Caco-2 (cell line): ENCODE measurements at places on chromosomes 6 and 20.

DNA sequence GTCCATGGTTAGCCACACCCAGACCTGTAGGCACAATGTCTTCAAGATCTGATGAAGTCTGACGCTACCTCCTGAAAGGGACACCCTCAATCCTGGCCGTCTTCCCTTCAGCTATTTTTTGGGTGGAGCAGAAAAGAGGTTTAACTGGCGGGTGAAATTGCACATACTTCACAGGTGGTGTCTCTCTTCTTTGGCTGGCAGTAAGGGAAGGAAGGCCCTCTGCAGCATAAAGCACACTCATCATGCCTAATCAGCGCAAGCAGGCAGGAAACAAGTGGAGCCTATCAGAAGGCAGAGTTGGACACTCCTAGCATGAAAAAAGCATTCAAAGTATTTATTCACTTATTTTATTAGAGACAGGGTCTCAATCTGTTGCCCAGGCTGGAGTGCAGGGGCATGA, 32.9 kb downstream of the PNLDC1 start:
- DNase-seq = peak; percentile 7

DNA sequence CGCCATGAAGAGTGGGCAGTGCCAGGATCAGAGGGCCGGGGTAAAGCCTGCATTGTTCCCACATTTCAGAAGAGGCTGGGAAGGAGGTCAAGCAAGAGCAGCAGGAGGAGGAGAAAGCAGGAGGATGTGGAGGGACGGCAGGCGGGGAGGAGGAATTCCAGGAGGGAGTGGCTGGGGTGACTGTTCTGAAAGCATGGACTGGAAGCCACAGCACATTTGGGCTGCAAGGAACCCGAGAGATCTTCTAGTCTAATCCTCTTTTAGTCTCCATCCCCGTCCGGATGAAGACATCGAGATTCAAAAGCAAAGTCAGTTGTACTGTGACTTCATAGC, 76.9 kb downstream of the FAM50B start:
- DNase-seq = no peak

DNA sequence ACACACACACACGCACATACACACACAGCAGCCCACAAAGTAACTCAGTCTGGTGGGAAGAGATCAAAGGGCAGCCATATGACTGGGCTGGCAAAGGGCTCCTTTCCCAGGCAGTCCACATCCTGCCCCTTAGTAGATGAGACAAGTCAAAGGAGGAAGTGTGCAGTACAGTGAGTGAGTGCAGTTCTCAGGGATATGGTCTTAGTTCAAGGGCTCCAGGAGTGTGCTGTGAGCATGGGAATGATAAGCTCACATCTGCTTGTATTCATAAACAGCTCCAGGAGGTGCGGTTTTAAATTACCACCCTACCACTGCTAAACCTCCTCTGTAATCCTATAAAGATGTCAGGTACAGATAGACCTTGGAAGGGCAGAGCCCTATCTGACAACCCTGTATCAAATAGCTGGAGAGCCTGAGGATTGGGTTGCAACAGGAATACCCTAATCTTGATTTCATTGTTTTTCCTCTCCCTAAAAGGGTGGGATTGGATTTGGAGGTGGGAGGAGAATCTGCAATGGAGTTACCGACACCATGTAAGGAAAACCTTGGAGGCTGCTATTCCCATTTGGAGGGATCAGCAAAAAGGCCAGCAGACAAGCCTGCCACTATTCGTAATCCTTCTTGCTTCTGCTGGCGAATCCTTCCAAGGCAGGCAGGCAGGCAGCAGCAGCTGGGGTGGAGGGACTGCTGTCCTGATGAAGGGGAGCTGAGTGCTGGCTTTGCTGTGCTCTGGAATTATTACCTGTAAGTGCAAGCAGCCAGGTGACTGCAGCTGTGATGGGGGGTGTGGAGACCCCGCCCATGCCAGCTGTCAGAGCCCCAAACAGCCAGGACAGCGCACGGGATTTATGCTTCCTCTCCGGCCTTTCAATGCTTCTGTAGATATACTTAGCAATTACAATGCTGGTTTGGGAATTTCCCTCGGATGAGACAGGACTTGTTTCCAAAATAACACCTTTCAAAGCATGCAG, 342.7 kb downstream of the PRL start:
- DNase-seq = no peak

DNA sequence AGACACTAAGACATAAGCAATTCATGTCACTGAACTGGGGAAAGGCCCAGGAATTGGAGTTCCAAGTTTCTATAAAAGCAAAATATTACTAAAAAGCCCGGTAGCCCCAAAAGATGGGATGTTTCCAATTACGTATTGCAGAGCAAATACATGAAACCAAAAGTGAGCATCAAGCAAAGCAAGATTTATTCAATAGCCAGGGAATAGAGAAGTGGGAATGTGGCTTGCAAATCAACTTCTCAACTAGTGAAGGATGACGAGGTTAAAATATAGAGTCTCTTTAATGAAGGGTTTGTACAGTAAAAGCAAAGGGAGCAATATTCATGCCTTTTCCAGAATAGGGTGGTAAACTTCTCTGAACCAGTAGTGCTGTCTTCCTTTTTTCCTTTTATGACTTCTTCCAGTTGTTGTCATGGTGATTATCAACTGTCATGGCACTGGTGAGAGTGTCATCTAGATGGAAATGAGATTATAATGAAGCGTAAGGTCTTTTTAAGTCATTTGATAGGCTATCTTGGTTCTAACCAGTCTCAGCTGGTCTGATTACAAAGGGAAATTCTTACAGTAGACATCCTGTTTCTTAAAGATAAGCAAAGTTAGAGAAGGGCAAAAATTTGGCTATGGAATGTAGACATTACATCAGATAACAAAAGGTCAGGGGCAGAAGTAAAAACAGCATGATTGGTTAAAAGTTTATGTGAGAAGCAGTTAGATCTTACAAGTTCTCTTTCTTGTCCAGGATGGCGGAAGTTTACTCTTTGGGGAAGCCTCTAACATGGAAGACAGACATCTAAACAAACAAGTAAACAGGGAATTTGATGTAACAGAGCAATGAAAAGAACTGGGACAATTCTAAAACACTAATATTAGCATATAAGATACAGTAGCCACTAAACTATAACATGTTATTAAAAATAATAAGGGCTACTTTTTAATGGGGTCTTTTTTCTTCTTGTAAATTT, 96.9 kb downstream of the TBX18 start:
- no peak for DNase-seq

DNA sequence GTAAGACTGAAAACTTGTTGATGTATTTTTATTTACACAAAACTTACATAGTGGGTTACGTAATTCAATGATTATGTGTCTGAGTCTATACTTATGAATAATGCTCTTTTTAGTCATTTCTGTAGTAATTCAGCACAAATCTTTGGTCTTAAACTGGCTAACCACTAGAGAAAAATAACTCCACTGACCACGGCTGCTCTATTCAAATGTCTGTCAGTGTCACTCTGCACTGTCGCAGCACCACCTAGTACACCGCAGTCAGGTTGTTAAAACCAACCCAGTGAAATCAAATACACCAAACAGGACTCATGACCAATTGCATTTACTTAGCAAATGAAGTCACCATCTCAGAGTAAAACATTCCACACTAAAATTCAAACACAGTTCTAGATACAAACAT, 93.5 kb upstream of the CCDC28A start:
- no peak for DNase-seq
